CD4-positive, alpha-beta T cell treated with Interleukin-4 for 4 hours (primary cell): ENCODE measurements at places on chromosomes 11 and 22.
A peak's percentile ranks its signal among the peaks of the same experiment; 100 is the strongest.

DNA sequence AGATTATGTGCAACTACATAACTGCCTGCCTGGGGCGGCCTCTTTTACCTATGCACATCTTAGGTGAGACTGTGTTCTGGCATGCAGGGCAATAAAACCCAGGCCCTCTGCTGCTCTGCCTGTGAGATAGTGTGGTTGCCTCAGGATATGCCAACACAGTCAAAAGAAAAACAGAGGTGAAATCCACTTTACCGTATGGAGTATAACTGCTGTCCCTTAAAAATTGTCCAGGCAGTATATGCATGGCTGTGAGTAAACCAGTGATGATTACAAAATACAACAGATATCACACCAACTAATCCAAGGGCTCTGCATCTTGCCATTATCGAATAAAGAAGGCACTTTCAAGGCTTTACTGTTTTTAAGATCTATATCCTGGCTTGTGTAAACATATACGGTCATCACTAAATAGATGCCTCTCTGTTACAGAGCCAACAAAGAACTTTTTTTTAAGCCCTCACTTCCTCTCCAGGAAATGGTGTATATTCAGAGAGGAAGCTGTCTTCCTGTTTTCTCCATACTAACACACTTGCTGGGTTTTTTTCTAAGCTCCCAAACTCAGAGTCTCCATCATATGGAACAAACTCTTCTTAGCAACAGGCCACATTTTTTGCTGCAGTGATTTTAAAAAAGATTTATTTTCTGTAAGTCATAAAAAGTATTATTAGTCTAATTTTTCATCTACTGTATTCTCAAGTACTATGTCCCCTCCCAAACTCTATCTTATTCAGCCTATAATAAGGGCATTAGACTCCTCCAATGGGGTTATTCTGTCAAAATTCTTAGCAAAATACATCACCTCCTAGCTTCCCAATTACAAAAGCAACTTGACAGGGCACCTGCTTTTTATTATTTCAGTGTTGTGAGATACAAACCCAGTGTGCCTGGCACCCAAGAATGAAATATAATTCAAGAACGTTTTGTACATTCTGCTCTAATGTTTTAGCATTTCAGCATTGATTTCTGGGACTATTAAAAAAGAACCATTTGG is 135.2 kb downstream of the MAML2 start:
- peak; percentile 60 for DNase-seq

GRCh38 chr11:109804911-109805310 is 288.3 kb upstream of the ZC3H12C start:
- no peak for DNase-seq

GRCh38 chr11:78642979-78643675 is 68.5 kb upstream of the NARS2 start:
- DNase-seq, result no peak

GRCh38 chr11:32267679-32268187 is 167.6 kb downstream of the WT1 start:
- DNase-seq, result no peak

DNA sequence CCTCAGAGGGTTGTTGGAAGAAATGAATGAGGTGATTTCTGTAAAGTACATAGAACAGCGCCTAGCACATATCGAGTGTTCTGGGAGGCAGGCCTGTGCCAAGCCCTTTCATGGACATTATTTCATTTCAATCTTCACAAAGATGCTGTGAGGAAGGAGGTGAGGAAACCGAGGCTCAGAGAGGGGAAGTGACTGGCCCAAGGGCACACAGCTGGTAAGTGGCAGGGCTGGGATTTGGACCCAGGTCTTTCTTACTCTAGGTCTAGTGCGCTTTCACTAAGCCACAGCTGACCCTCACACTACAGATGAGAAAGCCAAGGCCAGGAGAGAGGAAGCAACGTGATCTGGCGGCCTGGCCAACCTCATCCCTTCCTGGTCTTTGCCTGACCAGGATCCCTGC is 2.0 kb downstream of the PELI3 start:
- DNase-seq, result no peak
